Vagina (tissue), 2 donors: ENCODE measurements at places on chromosomes 16 and 17.

DNA sequence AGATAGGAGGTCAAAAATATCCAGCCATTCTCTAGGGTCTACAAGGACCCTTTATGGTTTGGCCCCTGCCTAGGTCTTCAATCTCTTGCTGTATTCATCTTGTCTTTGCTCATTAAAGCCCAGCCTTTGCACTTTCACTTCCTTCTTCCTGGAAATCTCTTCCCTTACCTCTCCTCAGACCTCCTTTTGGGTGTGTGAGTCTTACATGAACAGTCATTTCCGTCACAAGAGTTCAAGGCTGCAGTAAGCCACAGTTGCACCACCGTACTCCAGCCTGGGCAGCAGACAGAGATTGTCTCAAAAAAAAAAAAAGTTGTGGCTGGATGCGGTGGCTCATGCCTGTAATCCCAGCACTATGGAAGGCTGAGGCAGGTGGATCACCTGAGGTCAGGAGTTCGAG, 6.0 kb upstream of the ATP1B2 start:
- no peak for DNase-seq

DNA sequence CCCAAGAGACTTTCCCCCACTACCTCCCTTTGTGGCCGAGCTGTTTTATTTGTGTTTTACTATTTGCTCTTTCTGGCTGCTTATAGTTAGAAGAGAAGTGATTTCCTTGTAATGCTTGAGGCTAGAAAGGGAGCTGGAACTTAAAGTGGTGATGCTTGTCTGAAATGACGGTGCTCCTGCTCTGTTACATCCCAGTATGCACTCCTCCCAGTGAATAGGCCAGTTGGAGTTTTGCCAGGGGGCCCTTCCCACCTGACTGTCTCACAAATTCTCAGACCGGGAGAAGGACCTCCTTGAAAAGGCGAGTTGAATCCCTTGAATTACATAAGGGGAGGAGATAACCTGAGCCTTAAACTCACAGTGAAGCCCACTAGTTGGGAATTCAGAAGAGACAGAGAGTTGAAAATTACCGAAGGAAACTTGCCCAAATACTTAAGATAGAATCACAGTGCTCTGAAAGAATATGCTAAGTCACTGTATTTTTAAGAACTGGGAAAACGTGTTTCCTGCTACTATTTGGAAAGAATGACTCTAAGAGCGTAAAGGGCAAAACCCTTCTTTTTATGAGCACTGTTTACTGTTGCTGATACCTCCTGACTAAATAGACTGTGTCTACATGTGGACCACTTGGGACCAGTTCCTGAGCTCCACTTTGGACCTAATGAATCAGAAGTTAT, 84.7 kb upstream of the CLEC3A start:
- DNase-seq = no peak

- DNase-seq = no peak
Observed at GRCh38 chr17:55334285-55334684, 69.5 kb downstream of the HLF start.

DNA sequence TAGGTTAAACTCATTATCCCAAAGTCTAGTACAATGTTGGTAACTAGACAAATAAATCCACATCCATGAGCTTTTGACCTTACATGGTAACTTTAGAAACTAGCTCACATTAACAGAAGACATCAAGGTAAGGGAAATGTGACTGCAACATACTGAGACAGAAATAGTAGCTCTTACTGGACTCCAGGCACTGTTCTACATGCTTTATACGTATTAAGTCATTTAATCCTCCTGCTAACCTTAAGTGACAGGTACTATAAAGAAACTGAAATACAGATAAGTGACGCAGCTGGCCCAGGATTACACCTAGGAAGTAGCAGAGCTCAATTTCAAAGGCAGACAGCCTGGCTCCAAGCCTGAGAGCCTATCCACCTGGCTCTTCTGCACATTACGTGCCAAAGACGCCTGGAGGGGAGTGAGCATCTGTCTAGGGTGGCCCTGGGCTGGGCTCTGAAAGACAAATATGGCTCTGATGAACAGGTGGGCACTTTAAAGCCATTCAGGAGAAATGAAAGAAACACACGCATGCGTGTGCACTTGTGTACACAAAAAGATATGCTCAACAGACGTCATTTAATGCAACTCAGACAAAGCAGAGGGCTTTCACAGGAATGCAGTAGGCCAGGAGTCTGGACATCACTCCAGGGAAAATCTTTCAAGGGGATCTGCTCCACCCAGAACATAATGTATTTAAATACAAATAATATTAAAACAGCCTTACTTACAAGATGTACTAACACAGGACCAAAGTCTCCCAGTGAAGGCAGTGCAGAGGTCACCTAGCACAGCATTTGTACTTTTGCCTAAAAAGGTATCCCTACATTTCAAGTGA, 4.4 kb downstream of the ZC3H7A start:
- DNase-seq = no peak

DNA sequence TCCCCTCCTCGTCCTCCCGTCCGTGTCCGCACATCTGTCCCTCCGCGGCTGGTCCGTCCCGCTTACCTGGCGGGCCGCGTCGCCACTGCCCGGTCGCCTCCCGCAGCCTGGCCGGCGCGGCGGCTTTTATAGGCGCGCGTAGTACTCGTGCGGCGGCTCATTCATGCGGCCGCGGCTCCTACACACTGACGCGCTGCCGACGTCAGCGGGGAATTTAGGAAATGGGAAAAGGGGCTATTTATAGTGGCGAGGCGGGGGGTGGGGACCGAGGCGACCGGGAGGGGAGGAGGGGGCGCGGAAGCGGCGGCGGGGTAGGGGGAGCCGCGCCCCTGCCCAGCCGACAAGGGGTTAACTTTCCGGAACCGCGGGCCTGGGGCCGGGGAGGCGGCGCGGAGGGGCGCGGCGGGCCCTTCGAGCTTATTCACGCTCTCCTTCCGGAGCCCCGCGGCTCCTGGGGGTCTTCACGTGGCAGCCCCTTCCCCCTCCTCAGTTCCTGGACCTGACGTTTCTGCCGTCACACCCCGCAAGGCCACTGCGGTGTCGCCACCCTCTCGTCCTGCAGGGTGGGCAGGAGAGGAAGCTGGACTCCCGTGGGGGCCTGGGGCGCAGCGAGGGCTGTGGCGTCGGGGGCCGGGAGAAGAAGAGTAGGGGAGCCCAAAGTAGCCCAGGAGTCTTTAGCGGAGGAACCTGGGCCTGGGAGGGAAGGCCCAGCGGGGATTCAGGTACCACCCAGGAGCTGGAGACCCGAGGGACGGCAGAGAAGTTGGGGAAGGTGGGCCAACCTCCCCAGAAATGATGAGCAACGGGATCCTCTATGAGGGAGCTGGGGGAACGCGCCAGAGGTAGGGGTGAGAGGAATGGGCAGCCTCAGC, 3.6 kb upstream of the HIC1 start:
- no peak for DNase-seq

DNA sequence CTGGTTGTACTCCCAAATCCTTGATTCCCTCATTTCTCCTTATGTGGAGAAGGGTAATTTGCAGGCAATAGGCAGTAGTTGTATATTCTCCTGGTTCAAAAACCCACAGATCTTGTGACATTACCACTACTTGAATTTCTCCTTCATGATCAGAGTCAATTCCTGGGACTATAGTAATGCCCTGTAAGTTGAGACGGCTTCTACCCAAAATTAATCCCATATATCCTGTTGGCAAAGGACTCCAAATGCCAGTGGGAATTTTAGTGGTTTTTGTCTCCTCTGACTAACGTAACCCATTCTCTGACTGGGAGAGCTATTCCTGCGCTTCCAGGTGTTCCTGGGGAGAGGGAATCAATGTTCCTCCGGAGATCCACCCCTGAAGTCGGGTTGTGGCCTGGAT, 11.6 kb upstream of the ZNF689 start:
- no peak for DNase-seq

GRCh38 chr17:34146440-34147043, 108.5 kb upstream of the CCL2 start:
- DNase-seq = no peak

DNA sequence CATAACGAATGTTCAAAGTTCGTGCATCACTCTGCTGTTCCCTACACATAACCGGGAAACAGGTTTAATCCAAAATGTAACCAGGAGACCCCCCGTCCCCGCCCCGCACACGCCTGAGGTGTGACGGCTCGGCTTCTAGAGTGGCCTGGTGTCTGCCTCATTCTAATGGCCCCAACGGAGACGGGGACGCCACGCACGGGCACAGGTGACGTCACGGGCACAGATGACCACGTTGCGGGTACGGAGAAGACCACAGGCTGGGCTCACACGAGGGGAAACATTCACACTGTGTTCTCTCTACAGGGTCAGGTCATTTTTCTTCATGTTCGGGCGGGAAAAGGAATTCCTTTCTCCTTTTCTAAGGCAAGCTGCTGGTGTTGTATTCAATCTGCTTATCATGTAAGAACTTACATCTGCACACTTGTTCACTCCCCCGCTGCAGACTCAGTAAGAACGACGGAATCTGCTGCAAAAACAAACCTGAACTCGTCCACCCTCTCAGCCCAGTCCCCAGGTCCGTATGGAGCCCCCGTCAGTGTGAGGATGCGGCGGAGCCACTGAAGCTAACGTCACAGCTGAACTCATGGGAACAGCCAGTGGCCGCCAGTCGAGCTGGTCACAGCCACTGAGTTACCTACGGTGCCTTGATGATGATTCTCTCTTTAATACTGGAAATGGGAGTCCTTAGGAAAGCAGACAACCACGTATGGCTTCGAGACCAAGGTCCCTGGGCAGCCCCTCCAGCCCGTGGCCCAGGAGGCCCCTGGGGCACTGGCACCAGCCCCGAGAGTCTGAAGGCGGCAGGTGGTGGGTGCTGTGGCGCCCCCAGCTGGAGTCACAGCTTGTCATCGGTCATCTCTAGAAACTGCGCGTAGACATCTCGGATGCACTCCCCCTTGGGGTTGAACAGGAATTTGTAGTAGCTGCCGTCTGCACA, 32.9 kb downstream of the WDR45B start:
- no peak for DNase-seq

GRCh38 chr16:86723689-86724088, 145.3 kb downstream of the FOXL1 start:
- DNase-seq = no peak

DNA sequence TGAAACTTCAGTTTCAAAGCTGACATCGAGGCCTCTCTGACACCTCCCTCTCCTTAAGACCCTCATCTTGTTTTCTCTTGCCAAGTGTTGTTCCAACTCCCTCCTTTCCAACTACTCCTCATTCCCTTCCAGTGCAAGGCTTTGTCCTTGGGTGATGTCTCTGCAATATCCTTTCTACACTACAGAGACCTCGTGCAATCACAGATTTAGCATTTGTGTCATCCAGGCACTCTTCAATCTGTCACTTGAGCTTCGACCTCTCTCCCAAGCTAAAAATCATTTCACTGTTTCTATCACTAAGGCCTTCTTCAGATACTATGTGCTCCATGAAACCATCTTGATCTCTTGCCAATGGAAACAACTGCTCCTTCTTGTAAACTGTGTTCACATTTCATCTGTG, 31.6 kb downstream of the TEKT3 start:
- no peak for DNase-seq

- no peak for DNase-seq
Observed at GRCh38 chr16:30416624-30417528, 9.5 kb downstream of the ZNF771 start.

DNA sequence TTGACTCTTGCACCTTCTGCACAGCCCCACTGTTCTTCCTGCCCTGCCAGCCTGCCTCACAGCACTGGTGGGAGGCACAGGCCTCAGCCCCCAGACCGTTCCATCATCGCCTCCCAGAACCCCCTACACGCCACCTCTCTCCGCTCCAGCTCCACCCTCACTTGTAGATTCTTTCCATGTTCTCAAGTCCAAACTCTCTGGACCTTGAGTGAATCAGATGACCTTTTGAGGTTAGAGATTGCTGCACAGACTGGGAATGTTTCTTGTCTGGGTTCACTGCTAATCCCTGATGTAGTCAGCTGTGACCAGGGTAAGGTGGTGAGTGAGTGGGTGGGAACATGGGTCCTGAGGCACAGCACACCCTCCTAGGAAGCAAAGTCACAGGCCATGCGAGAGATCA, 272.4 kb downstream of the IRF8 start:
- no peak for DNase-seq

- DNase-seq = no peak
Observed at GRCh38 chr16:53912155-53912554, 208.2 kb downstream of the FTO start.

DNA sequence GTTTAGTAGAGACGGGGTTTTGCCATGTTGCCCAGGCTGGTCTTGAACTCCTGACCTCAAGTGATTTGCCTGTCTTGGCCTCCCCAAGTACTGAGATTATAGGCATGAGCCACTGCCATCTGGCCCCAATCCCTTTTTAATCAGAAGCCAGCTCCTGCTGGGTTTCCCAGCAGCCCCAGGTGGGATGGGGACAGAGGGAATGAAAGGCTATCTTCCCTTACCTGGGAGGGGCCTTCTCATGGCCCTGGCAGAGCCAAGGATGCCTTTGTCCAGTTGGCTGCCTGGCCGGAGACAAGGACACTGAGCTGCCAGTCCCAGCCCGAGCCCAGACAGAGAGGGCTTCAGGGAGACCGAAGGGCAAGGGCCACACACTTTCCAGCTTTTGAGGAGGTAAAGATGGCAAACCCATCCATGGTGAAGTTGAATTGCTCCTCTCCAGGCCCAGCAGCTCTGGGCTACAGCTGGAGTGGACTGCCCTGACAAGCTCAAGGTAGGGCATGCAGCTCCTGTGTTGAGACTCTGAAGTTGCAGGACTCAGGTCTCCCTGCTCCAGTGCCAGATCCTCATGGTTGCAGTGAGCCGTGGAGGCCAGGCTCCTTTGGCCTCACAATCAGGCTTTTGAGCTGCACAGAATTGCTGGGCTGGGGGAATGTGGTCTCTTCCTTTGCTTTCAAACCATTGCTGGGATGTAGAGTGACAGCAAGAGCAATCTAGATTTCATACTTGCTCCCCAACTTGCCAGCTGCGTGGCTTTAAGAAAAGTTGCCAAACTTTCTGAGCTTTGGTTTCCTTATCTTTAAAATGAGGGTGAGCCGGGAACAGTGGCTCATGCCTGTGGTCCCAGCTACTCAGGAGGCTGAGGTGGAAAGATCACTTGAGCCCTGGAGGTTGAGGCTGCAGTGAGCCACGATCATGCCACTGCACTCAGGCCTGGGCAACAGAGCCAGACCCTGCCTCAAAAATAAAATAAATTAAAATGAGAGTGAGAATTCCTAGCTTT, 44.5 kb upstream of the IL34 start:
- DNase-seq = no peak

- DNase-seq = peak; percentile 95
Observed at GRCh38 chr17:41324180-41325075, 8.9 kb upstream of the KRTAP17-1 start.

DNA sequence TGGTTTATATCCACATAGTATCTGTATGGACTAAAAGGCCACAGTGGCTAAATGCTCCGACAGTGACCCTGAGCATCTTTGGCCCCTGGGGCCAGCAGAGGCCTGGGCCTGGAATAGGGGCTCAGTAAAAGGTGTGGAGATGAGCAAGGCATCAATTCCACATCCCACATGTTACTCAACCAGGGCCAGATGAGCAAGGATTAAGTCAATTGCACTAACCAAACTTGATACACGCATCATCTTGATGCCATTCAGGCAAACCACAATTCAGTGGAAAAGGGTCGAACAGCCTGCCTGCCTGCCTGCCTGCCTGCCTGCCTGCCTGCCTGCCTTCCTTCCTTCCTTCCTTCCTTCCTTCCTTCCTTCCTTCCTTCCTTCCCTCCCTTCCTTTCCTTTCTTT, 53.5 kb upstream of the DNAJA2 start:
- no peak for DNase-seq

GRCh38 chr17:28763137-28763799, 19.5 kb downstream of the TRAF4 start:
- DNase-seq = no peak
